ENCODE measurements at places on chromosomes 6 and 20.

DNA sequence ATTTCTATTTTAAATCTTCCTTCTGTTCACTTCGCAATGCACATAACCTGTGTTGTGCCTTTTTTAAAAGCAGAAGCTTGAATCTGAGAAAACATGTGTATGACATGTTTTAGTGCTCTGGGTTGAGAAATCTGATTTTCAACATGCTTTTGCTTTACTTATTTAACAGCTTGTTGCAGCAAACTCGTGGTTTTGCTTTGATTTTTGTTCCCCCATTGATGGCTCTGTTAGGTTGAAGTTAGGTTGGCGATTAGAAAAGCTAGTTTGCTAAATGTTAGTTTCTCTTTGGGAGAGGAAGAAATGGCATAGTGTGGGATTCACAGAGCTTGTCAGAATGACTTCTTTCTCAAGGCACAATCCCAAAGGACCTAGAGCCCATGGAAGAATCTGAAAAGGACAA is 170.8 kb downstream of the TMEM242 start:
- no peak for DNase-seq

DNA sequence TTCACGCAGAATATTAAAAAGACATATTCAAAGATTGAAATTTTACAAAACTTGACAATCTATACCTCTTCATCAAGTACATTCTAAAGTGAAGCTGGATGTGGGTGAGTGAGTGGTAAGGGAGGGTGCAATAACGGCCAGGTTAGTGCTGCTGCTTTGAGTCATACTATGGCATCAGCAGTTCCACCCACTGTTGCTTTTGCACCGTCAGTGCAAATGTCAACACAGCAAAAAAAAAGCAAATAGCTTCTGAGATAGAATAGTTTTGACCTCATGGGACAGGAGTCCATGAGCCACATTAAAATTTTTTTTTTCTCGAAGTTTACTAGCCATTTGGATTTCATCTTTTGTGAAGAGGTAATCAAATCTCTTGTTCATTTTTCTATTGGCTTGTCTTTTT is 31.8 kb downstream of the PSMF1 start:
- no peak for DNase-seq

DNA sequence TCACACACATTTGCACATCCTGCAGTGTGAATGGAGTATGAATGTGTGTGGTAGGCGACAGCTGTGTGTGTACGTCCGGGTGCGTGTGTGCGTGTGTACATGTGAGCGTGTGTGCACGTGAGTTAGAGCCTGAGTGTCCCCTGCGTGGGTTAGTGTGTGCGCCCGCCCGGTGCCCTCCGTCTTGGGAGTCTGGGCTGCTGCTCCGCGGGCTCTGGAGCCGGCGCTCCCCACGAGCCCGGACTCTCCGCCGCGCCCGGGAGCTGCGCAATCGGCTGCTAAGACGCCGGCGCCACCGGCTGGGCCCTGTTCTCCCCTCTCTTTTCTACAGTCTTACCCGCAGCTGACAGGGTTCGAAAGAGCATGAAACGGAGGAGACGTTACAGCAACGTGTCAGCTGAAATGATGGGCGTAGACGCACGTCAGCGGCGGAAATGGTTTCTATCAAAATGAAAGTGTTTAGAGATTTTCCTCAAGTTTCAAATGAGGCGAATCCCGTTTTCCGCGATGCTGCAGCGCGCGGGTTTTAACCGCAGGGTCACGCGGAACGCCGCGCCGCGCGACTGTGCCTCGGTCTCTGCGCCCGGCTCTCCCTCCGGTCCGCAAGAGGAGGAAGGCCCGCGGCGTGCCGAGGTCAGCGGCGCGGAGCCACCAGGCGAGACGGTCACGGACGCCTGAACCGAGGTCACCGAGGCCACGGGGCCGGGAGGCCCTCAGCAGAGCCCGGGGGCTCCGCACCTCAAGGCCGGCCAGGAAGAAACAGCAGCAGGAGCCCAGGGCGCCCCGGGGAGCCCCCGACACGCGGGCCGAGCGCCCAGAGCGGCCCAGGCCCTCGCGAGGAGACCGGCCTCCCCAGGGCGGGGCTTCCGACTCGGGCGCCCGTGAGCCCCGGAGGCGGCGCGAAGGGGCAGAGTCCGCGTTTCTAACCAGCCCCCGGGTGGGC is 95.3 kb upstream of the BHLHE23 start:
- peak; percentile 45 for DNase-seq

DNA sequence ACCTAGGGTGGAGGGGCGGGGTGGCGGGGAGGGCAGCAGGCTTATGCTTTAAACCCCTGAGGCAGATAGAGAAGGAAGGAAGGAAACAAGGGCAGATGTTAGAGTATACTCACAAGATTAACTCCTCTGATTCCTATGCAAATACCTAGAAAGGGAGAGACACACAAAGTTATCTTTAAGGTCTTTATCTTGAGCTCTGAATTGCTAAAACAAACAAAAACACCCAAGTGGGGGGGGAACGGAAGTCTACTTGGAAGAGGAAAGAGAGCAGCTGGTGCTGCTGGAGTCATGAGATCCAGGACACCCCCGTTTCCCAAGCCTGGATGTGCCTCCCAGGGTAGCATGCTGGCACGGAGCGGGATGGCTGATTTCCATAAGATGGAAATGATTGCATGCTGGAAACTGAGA is 43.4 kb downstream of the PLAGL1 start:
- no peak for DNase-seq

- DNase-seq, result no peak
Observed at GRCh38 chr6:152244998-152245630, 392.0 kb downstream of the SYNE1 start.

- no peak for DNase-seq
Observed at GRCh38 chr6:117303323-117303722, 38.0 kb downstream of the VGLL2 start.

All from LoVo (cell line).